ENCODE measurements at places on chromosomes 1 and 21.

DNA sequence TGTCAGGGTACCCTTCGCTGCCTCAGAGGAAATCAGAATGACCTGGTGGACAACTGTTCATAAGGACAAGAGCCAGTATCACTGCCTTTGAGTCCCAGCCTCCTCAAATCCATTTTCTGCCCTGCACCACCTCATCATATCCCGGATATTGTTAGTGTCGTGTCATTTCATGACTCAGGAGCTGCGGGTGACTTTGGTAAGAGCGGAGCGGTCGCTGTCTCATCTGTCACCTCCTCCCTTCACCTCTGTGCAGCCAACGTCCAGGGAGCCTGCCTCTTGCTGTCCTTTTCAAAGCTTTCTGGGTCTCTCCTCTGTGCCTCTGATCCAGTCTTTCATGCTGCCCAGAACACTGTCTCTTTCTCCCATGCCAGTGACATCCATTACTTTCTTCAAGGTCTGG lies 7.0 kb upstream of the C1orf198 start:
- no peak for DNase-seq

DNA sequence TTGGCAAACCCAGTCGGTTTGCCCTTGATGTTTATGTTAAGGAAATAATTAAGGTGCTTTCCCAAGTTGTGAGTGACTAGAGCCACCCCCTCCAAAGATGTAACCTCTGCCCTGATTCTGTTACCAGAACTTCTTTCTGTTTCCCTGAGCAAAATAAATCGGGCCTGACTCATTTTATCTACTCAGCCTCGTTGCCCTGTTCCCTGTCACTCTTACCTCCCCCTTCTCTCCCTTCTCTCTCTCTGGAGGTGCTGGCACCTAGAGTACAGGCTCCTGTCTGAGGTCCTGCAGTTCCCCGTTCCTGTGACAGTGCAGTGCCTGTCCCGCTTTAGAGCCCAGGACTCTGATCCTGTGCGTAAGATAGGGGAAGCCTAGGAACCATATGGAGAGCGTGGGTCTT lies 35.4 kb downstream of the CXADR start:
- no peak for DNase-seq

GRCh38 chr1:17569200-17570139 lies 30.0 kb downstream of the ARHGEF10L start:
- DNase-seq = peak; percentile 78

GRCh38 chr1:65176591-65176990 lies 28.6 kb downstream of the AK4 start:
- DNase-seq = no peak

GRCh38 chr1:112383759-112384370 lies 12.1 kb upstream of the CTTNBP2NL start:
- DNase-seq = no peak

- no peak for DNase-seq
Observed at GRCh38 chr1:208977012-208977411, 606.5 kb upstream of the CAMK1G start.

DNA sequence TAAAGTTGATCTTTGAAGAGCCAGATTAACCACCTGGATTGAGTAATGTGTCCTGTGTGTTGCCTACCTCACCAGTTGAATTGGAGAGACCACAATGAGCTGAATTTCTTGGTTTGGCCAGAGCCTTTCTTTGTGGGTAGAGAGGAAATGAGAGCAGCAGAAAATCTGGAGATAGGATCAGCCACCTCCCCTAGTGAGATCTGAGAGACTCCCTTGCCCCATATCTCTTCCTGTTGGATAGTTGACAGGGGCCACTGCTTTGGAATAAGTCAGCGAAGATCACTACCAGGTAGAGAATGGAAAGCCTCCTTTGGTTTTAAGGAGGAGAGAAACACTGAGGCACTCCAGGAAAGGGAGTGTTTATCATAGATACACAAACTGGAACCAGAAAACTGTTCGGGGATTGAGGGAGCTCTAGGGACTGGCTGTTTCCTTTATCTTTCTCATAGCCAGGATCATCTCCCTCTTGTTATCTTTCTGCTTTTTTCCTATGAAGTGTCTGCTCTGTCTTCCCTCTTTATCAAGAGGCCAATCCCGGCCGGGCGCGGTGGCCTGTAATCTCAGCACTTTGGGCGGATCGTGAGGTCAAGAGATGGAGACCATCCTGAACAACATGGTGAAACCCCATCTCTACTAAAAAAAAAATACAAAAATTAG lies 21.3 kb upstream of the ZNF326 start:
- DNase-seq = no peak

DNA sequence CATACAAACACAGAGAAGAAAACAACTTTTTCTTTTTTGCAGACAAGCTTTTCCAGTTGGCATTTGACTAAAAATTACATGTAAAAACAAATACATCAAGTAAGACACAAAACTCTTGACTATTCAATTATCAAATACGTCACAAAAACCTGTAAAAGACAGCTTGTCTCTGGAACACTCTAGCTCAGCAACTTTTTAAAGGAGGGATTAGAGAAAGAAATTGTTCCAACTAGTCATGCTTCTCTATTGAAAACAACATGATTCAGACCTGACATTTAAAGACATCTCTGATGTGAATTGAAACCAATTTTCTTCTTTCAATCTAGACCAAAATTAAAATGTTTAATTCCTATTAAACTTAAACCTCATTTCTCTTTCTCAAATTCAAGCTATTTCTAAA lies 30.3 kb downstream of the SMYD3 start:
- DNase-seq = no peak

DNA sequence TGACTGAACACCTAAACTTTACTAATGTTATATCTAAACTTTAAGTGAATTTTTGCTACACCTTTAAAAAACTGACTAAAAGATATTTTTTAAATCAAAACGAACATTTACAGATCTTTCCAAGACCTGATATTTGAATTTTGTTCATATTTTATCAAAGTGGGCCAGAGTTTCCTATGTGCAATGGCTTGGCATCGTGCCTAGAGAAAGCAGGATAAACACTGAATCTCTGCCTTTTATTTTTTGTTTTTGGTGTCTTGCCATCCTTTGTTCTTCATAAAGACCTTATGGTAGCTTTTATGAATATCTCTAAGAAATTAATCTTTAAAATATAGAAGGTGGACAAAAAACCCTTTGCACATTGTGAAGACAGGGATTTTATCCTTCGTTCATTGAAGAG lies 25.8 kb upstream of the VPS26C start:
- no peak for DNase-seq

GRCh38 chr21:31855180-31855579 lies 17.6 kb upstream of the HUNK start:
- DNase-seq = no peak

GRCh38 chr1:62241371-62242131 lies 46.9 kb downstream of the L1TD1 start:
- no peak for DNase-seq

GRCh38 chr21:38954588-38955004 lies 148.9 kb downstream of the ETS2 start:
- no peak for DNase-seq

DNA sequence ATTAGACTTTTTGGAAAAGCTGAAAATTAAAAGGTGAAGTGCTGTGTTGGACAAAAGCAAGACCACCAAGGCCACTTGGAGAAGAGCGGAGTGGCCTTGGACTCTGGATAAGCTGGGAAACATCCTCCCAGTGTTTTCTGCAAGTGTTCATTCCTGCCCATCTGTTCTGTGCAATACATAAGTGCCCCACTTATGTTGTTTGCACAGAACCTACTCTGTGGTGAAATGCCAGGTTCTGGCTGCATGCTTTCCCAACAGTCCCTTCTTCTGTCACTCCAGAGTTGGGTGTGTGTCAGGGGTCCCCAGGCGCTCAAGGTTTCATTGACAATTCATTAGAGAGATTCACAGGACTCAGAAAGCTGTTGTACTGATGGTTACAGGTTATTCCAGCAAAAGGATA lies 30.3 kb downstream of the NHLH2 start:
- DNase-seq = no peak

All from substantia nigra (tissue), 51 donors.